ENCODE measurements at places on chromosomes 7 and 10.

DNA sequence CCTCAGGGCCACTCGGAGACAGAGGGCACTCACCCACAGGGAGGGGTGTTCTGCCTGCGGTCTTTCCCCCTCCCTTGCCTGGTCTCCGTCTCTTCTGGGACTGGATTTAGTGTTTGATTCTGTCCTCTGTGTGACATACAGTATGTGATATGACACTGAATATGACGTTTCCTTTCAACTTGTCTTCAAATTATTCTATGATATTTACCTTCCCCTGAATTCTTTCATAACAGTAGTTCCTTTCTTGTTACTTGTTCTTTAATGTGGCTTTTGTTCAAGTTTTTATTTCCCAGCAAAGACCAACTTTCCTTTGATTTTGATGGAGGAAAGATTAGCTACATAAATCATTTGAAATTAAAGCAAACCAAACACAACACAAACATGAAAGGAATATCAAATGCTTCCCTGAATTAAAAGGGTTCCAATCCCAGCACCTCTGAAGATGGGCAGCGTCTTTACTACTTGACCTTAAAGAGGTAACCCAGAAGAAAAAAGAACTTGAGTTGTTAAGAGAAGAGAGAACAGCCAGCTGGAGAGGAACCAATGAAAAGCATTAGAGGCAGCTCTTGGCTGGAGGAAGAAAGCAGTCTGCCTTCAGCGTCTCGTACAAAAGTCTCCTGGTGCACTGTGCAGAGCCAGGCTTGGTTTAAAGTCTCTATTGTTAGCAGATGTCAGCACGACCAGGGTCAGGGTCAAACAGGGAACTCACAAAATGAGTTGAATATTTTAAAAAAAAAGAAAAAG, 18.3 kb upstream of the RHEB start:
- DNase-seq, result no peak

GRCh38 chr7:117011419-117012260, 58.3 kb downstream of the ST7 start:
- DNase-seq, result no peak

DNA sequence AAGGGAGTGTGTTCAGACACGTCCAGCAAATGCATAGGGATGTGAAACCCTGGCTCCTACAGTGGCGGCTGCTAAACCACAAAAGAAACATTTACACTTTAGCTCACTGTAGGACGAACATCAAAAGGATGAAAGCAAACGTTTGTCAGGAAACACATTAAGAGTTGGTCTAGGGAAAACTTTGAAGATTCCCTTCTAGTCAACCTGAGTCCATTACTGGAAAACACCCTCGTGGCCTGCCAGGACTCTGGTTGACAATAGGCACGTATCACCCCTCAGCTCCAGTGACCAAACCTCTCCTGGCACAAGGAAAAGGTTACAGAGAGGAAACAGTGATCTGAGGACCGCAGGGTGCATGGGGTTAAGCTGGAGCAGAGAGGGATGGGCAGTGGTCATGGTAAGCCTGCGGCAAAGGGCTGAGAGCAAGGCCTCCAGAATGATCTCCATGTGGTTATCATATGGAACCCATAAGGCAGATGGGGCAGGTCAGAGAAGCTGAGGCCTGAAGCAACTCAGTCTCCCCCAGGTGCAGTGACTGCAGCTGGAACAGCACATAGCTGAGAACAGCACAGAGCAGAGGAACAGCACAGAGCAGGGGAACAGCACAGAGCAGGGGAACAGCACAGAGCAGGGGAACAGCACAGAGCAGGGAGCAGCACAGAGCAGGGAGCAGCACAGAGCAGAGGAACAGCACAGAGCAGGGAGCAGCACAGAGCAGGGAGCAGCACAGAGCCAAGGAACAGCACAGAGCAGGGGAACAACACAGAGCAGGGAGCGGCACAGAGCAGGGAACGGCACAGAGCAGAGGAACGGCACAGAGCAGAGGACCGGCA, 49.9 kb downstream of the CHST15 start:
- no peak for DNase-seq

DNA sequence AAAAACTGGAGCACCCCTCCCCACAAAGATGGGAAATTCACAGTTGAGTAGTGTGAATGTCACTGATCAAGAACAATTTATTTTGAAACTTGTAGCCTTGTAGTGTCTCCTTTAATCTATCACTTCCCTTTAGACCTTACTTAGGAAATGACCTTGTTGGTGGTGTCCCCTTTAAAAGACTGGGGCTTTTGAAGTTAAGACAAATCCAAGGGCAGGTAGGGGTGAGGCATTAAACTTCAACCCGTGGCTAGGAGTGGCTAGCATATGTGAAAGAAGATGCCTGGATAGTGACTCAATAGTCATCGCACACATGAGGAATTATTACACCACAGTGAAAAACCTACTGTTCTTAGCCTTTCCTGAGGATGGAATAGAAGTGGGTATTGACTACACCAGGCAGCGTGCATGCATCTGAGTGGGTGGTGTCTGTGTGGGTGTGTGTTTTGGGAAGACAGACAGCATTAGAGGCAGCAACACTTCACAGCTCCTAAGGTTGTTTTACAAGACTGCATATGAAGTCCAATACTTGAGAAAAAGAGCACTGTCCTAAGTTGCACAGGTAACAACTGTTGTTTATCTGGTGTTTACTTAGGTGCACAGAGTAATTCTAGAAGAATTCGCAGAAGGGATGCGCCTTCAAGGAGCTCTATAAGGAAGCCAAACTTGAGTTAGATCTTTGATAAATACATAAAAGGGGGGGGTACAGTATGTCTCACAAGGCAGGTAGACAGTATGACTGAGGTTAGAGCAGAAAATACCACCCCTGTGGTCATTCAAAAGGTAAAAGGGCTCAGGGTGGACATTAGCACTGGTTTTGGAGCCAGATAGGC, 32.9 kb downstream of the ABLIM1 start:
- DNase-seq, result no peak

GRCh38 chr10:5540080-5540479, 15.3 kb downstream of the CALML3 start:
- no peak for DNase-seq

- no peak for DNase-seq
These were observed at the start of gene HMX2 for GRCh38 chr10:123147635-123148413. Gene HMX2 (plus strand): TSS chr10:123148136. CDS start chr10:123148379, 243 bp downstream.

GRCh38 chr7:286266-286665, 3.7 kb upstream of the FOXL3 start:
- no peak for DNase-seq

GRCh38 chr7:7671361-7671760, 30.8 kb downstream of the UMAD1 start:
- no peak for DNase-seq

DNA sequence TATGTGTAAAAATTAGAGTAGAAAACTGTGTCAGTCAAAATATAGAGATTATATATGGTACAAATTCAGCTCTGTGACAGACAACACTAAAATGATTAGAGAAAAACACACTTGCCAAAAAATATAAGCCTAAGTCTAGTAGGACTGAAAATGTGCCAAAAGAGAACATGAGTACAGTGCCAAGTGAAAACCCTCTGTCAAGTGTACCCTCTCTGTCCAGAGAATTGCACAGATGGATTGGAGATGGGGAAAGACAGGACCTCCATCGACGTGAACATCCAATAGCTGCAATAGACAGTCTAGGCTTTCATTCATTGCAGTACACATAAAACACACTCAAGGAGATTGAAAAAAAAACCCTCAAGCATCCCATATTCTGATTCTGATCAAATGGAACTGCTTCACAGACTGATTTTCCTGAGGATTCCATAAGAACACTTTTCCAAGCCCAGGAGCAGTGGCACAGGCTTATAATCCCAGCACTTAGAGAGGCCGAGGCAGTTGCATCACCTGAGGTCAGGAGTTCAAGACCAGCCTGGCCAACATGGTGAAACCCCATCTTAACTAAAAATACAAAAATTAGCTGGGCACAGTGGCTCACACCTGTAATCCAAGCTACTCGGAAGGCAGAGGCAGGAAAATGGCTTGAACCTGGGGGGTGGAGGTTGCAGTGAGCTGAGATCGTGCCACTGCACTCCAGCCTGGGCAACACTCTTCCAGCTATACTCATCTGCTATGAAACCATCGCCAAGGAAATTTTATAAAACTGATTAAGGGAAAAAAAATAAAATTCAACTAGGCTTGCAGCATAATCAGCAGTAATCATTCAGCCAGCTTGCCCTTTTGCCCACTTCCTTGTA, 110.0 kb upstream of the TRIM24 start:
- no peak for DNase-seq

GRCh38 chr7:98110249-98111022, 3.8 kb downstream of the LMTK2 start:
- DNase-seq, result no peak

- DNase-seq, result no peak
These were observed 1.0 kb downstream of the AP1S1 start for GRCh38 chr7:101155303-101155702.

DNA sequence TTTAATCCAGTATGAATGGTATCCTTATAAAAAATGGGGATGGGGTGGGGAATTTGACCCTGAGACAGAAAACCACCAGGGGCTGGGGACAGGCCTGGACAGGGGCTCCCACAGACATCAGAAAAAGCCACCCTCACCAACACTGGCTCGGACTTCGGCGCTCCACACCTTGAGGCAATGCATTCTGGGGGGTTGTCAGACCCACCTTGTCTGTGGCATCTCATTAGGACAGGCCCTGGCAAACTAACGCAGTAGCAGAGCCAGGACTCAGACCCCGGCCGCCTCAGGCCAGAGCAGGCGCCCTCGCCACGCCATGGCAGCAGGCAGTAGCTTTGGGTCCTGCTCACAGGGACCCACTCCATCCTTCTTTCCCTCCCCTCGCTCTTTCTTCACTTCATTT, 160.1 kb downstream of the CCDC3 start:
- DNase-seq, result no peak

DNA sequence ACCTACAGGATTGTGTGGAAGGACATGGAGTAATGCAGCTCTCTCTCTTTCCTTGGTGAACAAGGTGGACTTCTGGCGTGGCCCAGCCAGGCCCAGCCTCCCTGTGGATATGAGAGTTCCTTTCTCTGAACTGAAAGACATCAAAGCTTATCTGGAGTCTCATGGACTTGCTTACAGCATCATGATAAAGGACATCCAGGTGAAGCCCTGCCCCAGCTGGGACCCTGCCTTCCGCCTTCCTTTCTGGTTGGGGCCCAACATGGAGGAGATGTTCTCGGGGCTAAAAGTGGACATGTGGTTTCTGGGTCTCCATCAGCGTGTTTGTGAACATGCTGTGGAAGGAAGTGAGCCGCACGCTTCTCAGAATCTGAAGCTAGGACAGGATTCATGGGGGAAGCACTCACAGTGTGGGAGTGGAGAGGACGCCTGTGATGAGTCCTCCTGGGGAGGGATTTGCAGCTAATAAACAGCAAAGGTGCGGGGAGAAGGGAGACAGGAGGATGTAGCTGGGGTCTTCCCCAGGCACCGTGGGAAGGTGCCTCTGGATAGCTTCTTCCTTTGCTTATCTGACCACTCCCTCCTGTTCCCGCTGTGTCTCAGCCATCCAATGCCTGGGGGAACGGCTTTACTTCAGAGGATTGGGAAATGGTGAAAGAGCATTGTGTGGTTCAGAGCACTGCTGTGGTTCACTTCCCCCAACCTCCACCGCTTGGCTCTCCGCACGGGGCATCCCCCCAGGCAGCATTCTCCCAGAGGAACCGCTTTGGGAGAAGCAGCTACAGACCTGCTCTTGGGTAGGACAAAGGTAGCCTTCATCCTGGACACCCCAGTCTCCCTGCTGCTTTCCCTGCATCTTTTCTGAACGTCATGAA, 5.5 kb downstream of the CPA5 start:
- DNase-seq, result no peak

- DNase-seq, result no peak
These were observed 52.8 kb upstream of the CHST3 start for GRCh38 chr10:71911296-71911953.

DNA sequence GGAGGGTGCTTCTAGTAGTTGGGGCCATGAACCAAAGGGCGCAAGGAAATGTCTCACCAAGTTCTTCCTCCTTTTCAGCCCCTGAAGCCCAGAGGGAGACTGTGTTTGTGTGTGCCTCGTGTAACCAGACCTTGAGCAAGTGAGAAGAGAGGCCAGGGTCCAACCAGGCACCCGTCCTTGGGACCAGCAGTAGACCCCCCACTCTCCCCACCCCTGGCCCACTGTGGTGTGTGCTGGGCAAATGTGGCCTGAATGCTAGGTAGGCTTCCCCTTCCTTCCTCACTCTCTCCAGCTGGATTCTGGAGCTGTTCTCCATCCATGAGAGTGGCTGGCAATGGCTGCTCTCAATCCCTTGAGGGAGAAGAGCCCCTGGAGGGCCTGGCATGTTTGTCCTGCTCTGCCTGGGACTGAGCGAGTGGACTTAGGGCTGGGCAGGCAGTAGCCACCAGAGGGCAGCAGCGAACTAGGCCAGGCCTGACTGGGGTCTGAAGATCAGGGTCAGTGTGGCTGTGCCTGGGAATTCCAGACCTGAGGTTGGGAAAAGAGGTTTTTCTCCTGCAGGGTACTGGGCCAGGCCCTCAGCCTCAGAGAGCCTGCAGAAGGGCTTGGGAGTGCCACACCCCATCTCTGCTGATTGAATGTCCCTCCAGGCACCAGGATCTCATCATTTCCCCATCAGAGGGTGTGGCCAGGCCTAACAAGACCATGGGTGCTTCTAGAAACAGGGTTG, 12.5 kb downstream of the SFRP5 start:
- no peak for DNase-seq

- no peak for DNase-seq
These were observed 20.2 kb upstream of the CYREN start for GRCh38 chr7:135190703-135191102.

- no peak for DNase-seq
These were observed 3.7 kb upstream of the HDAC9 start for GRCh38 chr7:18491871-18492270.

DNA sequence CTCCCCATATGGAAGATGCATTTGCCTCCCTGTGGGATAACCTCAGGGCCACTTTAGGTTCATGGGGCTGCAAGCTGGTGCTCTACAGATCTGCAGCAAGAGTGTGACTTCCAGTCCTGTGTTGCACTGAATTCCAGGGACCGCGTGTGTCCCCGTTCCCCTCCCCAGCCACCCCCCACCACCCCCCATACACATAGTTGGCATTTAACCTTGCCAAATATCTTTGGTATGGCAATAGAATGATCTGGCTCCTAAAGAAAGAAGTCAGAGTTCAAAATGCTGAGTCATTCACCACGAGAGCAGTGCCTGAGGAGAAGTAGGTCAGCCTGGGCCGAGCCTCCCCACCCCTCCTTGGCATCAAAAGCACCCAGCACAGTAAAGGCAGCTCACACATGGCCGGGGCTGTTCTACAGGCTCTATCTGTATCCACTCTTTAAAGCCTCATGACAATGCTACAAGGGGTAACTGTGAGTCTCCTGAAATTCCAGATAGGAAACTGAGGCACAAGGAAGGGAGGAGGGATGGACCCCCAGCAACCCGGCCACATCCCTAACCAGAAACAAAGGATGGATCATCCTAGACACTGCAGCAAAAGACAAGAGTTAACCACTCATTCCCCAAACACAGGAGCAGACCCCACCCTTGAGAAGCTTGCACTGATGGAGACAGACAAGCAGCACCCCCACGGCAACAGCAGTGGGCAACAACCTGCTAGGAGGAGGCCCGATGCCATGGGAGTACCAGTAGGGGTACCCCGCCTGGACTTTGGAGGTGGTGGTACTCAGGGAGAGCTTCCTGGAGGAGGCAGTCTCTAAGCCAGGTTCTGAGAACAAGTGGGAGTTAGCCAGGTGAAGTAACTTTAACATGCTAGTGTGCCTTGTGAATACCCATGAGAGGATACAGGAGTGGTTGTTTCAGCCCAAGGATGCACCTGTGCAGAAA, 70.3 kb upstream of the NANOS1 start:
- DNase-seq, result no peak
